ENCODE measurements at places on chromosomes 13 and 19. TPM values are rescaled to one million over a fixed set of nuclear protein-coding genes. Genes with fewer than 3 reads are reported as not detected.

Gene CYP4F12
- not detected for total RNA-seq

Gene LINGO3
- not detected for total RNA-seq

Gene IGFL2
- total RNA-seq = not detected

Gene ZNF460
- 49.9 TPM for total RNA-seq

Gene OR7D4
- total RNA-seq = not detected

All from endothelial cell of coronary artery (primary cell).